ENCODE measurements at places on chromosomes 6 and 20.

GRCh38 chr20:39468703-39469102 is 506.6 kb downstream of the DHX35 start:
- DNase-seq: no peak

DNA sequence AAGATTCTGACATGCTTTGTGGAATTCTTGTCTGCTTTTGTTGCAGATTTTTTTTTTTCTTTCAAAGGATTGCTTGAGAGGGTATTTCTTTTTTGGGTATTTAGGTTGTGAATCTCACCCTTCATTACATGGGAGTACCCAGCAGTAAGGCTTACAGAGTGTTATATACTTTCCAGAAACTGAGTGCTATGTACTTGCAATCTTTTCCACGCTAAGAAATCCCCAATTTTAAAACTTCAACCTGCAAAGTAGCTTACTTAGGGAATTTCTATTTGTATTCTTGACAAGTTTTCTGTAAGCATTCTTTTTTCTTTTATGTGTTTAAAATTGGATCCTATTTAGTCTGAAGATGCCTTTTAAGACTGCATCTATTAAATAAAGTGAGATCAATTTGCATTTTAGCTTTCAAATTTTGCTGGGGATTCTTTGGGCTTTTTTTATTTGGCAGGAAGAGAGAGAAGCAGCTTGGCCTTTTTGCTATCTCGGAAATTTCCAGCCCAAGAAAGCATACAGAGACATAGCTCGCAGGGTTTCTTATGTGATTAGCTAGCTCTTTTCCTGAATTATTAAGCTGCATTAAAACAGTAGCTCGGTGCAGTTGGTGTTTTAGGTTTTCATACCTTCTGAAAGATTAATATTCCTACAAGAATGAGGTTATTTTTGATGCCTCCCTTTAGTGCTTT is 42.6 kb downstream of the KCNS1 start:
- DNase-seq: no peak

DNA sequence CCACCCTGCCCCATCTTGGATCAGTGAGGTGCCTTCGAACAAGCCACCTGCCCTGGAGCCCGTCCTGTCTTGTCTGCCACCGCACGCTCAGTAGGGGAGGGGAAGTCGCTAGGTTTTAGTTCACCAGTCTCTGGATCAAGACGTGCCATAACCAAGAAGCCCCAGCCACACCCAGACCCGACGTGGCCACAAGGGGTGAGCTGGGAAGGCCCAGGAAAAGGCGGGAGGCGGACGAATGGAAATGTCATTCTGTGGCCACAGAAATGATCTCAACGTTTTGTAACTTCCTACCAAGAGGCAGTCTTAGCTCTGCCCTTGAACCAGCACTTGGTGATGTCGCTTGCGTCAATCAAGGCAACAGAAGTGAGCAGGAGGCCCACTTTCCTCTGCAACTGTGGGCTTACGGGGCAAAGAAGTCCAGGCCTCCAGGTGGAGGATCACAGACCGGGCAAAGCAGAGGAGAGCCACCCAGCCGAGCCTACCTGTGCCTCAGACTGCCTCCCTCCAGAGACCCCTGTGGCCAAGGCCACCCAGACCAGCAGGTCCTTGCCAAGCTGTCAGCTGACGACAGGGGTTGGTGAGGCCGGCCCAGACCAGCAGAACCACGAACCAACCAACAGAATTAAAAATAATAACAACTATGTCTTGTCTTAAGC is 14.5 kb downstream of the GMEB2 start:
- DNase-seq: no peak

DNA sequence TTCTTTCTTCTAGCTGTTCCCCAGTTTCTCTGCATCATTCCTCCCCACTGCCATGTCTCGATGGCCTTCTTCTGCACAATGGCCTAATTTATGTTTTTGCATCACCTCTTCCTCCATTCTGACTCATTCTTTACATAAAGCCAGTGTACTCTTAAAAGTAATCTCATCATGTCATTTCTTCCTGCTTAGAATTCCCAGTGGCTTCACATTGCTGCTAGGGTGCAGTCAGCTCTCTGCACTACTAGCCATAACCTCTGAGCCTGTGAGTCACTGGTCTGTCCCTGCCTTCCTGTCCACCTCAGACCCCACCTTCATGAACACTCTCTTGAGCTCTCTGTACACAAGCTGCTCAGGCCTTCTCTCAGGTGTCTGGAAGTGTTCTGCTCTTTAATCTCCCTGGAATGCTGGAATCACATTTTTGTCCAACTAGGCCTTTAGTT is 24.1 kb upstream of the TRIM27 start:
- no peak for DNase-seq

- DNase-seq: no peak
Measured at GRCh38 chr6:33977606-33978411, 168.1 kb downstream of the GRM4 start.

- DNase-seq: no peak
Measured at GRCh38 chr6:139699335-139699734, 324.9 kb upstream of the CITED2 start.

- no peak for DNase-seq
Measured at GRCh38 chr20:53598140-53599043, 4.8 kb upstream of the ZNF217 start.

GRCh38 chr6:148144917-148145521 is 197.6 kb upstream of the SASH1 start:
- no peak for DNase-seq

DNA sequence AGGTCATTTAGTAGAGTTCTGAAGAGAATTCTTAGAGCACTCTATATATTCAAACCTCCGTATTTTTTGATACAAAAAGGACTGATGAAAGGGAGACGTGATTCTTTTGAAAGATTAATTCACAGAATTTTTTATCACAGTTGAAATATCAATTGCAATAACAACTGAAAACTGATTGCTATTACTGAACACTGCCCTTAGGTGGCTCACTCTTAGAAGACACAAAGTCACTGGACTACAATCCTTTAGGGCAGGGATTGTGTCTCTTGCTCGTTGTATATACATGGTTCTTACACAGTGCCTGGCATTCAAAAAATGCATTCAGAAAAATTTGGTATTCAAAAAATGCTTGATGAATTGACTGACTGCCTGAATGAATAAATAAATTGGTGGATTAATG is 17.1 kb upstream of the CALHM6 start:
- DNase-seq: no peak

- DNase-seq: no peak
Measured at GRCh38 chr6:63272397-63272796, 47.4 kb downstream of the LGSN start.

GRCh38 chr6:4078691-4079471 is at the start of gene FAM217A:
Gene FAM217A (minus strand): TSS chr6:4079137. CDS start chr6:4077414, 1,723 bp downstream.
- peak; percentile 12 for DNase-seq

GRCh38 chr6:111850295-111850937 is 22.8 kb downstream of the FYN start:
- no peak for DNase-seq

DNA sequence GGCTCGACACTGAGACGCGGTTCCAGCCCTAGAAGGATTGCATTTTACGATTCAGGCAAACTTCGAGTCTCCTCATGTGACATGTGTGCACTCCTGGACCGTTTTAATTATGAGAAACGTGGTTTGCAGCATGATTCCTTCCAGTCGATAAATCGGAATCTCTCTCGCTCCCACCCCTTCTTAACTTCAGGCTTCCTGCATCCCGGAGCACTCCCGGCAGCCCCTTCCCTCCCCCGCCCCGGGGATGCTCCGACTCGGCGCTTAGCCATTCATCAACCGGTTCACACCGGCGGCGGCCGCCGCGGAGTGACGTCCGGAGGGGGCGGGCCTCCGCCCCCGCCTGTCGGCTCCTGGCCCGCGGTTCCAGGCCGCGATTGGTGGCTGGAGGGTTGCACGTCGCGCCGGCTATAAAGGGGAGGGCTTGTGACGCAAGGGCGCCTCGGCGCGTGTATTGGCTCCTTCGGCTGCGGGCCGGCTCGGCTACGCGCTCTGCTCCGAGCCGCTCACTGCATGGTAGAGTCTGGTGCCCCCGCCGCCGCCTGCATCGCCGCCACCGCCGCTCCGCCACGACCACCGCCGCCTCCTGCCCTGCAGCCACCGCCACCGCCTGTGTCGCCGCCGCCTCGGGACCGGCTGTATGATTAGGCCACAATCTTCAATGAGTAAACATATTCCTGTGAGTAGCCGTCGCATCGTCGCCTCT is at the start of the genes LOC128125822 and PTP4A1:
Gene LOC128125822, plus strand, starts transcription at position 437 of the 703 bp plus-strand sequence.
Gene PTP4A1, plus strand, starts transcription at position 437 of the 703 bp plus-strand sequence. CDS start 4,401 bp downstream, outside the sequence.
- peak; percentile 95 for DNase-seq

All from T-helper 1 cell (primary cell).